Stimulated activated CD8-positive, alpha-beta memory T cell treated with anti-CD3 and anti-CD28 coated beads, Interleukin-2, amount 100 ng/mL, for 1 hour (primary cell): ENCODE measurements at places on chromosomes 1 and 21.

GRCh38 chr1:221718381-221719277 is 23.3 kb downstream of the DUSP10 start:
- no peak for DNase-seq

- DNase-seq, result no peak
Observed at GRCh38 chr1:84830136-84830535, 62.9 kb downstream of the LPAR3 start.

- DNase-seq, result no peak
Observed at GRCh38 chr1:161111527-161111926, 6.3 kb downstream of the PFDN2 start.

DNA sequence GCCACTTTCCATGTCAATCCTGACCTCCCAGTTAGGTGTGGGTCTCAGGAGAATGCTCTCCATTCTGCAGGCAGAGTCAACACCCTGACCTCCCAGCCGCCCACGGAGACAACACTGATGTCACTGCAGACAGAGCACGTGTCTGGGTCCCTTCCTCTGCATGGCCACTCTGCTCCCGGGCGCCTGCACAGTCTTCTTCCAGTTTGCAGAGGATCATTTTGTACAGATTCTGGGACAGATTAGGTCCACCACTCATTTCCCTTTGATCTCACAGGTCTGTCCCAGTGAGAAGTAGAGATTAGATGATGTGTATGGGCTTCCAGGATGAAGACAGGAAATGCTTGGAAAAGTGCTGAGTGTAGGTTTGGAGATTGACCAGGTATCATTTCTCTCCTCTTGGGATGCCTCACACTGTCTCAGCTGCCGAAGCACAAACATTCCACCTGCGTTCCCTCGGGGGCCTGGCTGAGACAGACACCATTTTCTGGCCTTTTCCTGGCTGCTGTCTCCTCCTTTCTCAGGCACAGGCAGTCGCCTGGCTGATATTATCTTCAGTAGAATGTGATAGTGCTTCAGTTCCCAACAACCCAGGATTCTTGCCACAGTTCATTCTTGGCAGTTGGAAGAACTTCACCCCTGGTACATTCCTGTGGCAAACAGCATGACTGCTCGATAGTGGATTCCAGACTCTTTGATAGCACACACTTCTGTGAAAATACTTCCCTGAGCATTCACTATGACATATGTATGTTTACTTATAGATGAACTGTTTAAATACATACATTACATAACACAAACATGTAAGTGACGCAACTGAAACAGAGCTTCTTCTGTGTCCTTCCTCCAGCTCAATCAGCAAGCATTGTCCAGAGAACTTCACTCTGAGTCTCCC is 7.9 kb downstream of the MYBPHL start:
- DNase-seq, result no peak

GRCh38 chr1:36829961-36830360 is 204.4 kb downstream of the GRIK3 start:
- no peak for DNase-seq

DNA sequence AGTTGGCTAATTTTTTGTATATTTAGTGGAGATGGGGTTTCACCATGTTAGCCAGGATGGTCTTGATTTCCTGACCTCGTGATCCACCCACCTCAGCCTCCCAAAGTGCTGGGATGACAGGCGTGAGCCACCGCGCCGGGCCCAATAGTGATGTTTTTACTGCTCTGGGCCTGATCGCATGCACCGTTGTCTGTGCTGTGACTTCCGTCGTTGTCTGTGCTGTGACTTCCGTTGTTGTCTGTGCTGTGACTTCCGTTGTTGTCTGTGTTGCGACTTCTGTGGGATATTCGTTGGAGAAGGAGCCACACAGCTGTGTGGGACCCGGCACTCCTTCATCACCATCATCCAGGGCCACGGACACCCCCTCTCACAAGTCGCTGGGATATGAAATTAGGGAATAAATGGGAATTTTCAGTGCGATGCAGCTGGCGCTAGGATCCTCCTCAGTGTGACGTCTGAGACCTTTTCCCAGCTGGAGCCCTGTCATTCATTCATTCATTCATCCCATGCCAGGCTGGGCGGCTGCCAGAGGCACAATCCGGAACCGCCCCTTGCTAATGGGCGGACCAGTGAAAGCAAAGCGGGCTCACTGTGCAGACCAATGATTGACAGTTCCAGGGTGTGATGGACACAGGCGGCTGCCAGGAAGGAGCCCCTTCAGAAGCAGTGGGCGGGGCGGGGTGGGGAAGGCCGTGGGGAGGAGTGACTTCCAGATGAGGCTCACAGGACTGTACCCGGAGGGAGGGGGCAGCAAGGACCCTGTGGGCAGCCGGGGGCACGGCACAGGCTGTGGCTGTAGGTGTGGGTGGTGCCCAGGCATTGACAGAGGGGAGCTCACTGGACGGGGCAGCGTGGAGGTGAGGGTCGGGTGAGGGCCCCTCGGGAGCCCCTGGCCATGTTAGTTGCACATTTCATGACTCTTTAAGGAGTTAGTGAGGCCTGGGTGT is 48.9 kb downstream of the PRKCZ start:
- no peak for DNase-seq

DNA sequence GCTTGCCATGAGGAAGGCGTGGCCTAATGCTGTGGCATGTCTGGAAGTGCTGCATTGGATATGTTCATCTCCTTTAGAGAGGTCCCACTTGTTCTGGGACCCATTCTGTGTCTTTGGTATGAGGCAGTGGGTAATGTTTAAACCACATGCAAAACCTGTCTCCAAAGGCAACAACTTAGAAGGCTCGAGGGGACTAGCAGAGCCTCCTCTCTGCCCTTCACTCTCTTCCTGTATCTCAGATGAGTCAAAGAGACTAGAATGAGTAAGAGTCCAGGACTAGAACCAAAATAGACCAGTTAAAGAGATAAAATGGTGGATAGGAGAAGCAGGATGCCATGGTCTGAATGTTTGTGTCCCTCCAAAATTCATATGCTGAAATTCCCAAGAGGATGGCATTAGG is 220.8 kb upstream of the KIAA0040 start:
- DNase-seq, result no peak

DNA sequence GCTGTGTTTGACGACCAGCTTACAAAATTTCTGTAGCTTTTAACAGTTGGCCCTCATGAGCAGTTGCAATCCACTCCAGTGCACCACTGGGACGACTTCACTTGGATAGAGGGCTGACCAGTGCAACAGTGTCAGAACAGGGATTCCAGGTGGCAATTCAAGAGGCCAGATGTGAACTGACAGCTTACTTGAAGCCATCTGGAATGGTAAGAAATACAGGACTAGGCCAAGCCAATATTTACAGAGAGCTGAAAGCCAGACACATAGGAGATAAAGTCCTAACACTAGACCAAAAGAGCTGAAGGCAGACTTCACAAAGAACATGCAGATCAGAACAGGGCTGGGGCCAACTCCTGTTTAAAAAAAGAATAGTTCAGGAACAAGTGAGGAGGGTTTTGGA is 93.5 kb upstream of the NFIA start:
- DNase-seq, result no peak

GRCh38 chr1:246526380-246526779 is 19.3 kb upstream of the SMYD3 start:
- DNase-seq, result no peak

DNA sequence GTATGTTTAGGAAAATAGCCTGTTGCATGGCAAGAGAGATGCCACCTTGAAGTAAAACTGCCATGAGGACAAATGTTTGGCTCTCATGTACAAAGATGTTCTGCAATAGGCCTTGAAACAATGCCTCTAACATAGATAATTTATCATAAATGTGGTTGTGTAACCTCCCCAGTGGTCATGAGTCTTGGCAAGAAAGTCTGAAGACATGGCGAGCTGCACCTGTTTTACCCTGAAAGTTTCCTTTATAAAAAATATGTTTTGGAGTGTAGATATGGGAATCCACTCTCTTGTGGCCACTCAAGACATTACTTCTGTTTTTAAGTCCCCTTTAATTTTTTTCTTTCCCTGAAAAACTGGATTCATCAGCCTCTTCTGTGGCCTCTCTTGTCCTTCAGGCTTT is 2217.1 kb downstream of the NCAM2 start:
- DNase-seq, result no peak

DNA sequence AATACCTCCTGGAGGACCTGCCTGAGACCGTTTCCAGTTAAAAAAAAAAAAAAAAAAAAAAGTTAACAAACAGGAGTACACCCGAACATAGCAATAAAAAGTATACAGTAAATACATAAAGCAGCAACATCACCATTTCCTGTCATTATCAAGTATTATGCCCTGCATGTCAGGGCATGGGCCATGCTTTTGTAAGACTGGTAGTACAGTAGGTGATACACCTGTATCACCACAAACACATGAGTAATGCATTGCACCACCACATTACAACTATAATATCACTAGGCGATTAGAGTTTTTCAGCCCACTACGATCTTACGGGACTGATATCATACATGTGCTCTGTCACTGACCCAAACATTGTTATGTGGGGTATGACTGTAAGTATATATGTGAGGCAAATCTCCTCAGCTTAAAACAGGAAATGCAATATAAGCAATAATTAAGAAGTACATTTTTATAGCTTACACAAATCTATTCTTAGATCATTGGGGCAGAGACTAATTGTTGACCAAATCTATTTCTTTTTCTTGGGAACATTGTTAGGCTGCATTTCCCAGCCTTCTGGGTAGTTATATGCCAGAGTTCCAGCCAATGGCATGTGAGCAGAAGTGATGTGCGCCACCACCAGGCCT is 98.1 kb downstream of the PLD5 start:
- no peak for DNase-seq

DNA sequence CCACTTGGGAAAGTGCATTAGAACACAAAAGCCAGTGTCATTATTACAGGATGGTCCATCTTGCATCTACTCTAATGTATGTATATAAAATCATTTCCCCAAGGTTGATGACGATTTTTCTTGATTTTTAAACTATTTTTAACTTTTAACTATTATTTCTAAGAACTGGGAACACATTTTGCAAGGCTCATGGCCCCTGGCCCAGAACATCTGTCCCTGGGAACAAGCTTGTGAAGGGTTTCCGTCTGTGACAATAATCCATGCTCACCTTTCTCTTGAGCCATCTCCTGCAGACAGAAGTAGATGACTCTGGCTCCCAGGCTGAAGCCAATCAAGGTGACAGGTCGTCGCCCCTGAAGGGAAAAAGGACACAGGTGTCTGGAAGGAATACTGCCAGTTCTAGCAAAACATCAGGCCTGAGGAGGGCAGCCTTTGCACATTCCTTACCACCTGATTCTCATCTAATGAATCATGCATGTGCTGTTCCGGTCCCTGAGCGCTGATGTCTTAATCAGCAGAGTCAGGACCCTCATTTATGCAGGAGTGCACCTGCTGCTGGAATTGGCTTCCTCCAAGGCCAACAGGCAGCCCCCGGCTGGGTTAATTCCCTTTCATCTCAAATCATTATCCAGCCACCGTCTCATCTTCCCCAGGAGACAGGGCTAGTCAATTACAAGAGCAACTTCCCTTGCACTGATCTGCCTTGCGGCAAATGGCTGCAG is 62.5 kb downstream of the TMCO4 start:
- DNase-seq, result no peak

GRCh38 chr1:6461538-6462411 is 4.2 kb downstream of the TNFRSF25 start:
- no peak for DNase-seq

GRCh38 chr1:2213576-2214505 is 14.3 kb upstream of the SKI start:
- no peak for DNase-seq

GRCh38 chr1:224783006-224783651 is 146.3 kb upstream of the DNAH14 start:
- no peak for DNase-seq

DNA sequence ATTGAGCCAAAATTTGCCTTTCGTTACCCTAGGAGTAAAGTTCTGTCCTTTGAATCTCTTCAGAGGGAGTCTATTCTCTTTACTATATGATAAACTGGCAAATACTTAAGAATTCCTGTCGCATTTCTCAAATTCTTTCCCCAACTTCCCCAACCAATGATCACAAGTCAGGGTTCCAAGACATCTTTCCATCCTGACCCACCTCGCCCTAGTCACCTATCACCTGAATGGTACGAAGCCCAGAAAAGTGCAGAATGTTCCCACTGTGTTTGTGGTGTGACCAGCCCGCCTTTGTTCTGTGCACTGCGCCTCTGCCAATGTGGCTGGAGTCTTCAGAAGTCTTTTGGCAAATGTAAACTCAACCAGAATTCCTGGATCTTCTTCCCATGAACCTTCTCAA is 132.5 kb downstream of the RNF220 start:
- DNase-seq, result no peak

DNA sequence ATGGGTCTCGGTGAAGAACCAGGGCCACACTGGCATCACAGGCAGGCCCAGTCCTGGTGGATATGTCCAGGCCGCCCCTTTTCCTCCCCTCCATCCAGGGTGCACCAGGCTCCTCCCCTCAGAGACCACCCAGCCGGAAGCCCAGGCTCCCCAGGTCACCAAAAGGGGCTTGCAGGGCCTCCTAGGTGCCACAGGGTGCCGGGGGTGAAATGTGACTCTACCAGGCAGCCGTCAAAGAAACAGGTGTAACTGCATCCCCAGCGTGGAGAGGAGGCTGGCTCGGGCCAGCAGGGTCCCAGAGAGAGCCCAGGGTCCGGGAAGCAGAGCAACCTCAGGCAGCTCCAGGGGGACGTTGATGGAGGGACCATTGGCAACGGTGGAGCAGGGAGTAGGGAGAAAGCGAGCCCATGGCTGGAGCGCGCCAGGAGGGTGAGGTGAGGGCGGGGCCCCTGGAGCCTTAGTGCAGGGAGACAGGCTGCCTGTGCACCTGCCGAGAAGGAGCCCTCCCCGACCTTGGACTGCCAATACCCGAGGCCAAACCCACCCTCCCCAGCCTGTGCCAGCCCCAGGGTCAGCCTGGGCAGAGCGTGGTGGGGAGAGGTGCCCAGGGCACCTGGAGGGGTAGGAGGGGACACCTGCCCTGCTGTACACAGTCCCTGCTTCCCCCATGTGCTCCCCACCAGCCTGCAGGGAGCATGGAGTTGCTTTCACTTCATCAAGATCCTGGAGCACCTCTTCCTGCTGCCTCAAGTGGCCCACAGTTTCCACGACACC is 48.3 kb upstream of the POFUT2 start:
- DNase-seq, result no peak
